Posterior cingulate gyrus (tissue), 11 donors: ENCODE measurements at places on chromosomes 13 and 19.

DNA sequence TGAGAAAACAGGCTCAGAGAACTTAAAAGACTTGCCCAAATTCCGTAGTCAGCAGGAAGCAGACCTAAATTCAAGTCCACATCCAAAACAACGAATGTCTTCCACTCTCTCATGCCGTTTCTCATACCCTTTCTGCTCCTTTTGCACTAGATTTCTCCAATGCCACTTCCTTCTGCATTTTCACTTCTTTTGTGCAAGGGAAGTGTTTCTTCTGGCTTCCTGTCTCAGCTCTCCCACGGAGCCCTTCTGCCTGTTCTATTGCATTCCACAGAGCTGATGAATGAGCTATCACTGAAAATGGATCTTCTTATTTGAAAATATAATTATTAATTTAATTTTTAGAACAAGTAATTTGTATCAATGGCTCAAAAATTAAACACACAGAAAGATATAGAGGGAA is 56.1 kb upstream of the STK24 start:
- no peak for DNase-seq

DNA sequence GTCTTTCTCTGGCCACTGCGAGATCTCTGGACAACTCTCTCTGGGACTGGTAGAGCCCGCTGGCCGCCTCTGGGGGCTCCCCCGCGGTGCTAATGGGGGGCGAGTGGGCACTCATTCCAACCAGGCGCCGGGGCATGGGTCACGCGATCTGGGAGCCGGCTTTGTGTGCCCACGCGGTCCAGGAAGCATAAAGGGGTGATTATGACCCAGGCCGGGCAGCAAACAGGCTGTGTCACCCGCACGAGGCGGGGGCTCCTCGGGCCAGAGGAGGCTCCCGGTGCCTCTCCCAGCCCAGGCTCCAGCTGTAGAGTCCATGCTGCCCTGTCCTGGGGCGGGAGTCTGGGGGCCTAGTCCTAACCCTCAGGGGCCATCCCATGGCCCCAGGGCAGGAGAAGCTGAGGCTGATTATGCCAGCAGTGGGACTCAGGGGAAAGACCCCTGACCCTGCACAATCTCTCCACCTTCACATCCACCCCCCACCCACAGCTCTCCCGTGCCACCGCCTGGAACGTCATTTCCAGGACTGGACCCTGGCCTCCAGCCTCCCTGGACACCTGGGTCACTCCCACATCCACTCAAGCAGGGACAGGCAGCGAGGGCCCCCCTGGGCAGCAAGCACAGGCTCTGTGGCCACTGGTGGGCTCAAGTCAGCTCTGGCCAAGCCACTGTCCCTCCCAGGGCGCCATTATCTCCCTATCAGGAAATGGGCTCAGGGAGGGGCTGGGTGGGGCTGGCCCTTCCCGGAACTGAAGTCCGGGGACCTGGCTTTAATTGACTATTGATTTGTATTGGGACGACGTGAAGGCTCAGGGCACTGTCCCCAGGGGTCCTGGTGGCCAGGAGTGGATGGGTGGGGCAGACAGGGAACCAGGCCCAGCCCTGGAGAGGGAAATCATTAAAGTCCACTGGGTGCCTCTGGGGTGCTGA is 50.0 kb downstream of the PTPRS start:
- DNase-seq: peak; percentile 64

DNA sequence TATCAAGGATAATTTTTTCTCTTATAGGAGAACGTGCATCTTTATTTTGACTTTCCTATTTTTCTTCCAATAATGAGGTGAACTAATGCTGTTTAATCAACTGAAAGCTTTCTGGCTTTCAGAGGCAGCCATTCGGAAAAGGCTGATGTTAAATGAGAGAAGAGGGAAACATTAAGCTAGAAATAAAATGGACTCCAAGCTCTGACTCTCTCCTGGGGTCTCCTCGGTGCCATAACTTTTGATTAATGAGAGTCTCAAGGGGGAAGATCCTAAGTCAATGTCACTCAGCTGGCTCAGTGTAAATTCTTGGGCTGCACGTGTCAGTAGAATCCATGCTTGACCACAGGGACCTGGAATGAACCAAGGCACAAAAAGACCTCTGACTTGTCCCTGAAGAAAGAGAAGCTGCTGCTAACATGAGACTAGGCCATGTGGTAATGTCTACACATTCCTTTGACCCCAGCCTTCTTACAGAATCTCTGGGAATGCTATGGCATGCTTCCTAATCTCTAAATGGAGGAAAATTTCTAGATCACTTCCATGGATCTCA is 152.2 kb upstream of the RFC3 start:
- DNase-seq: no peak

- DNase-seq: no peak
Observed at GRCh38 chr13:50129706-50130122, 114.5 kb downstream of the KCNRG start.

DNA sequence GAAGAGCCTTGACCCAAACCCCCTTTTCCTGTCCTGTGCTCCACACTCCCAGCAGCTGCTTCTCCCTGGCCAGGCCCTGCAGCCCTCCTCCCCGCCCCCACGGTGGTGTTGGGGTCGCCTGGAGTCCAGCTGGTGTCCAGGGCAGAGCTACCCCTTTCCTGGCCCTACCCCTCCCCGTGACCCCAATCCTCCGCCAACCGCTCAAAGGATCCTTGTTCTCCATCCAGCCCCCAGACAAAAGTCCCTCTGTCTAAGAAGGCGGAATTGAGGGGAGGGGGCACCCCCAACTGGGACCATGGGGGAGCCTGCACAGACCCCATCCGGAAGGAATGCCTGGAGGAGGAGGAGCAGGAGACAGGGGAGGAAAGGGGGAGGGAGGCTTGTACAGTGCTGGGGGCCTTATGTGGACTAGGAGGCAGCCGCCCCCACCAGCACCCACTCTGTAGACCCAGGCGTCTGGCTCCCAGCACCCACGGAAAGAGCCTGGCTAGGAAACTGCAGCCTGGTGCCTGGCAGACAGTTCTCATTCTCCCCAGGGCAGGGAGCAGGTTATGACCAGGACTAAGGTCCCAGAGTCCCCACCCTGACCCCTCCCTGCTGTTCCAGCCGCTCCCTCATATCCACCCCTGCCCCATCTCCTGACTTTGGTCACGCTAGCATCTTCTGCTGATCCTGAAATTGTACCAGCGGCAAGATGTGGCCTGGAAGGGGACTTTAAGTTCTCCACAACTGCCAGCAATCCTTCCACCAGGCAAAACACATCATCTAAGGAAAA is at the start of gene FXYD3:
Gene FXYD3 (plus strand): TSS at position 647 of the 775 bp plus-strand sequence. CDS start 3,554 bp downstream, outside the sequence.
- DNase-seq: peak; percentile 85

DNA sequence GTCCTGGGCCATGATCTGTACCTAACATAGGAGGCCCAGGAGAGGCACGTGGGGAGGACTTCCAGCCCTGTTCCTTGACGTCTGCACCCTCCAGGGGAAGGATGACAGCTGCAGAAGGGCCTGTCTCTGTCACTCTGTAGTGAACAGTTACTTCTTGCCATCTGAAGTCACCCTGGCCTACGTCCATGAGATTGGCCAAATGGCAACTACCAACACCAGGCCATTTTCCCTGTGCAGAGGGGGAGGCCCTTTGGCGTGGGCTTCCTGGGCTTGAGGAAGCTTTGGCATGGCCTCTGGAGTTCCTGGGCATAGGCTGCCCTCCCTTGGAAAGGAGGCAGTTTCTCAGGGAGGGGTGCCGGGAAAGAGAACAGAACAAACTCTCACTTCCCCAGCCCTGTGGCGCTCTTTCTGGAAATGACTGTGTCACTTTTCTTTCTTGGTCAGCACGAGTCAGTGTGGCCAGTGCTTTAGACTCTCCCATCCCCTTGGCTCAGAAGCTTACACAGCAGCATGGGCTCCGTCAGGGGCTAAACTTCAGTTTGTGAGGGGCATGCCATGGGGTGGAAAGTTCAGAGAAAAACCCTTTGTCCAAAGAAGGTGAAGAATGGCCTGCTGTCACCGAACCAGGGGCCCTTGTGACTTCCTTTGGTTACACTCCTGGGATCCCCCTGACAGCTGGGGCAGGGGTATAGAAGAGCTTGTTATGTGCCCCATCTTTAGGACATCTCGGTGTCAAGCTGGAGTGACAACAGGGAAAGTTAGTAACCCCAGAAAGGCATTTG is 5.3 kb downstream of the CARM1 start:
- DNase-seq: no peak

DNA sequence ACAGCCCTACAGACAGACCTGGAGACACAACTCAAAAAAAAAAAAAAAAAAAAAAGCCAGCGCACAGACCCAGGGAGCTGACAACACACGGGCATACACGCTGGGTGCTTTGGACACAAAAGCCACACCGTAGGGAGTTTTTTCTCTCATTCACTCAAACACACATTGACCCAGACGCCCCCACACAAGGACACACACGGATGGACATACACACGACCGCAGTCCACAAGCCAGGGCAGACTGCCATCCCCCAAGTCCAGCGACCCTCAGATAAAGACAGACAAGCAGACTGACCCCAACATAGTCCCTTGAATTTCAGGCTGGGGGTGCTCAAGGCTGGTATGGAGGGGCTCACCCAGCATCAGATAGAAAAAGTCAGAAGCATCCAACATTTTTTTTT is 12.0 kb upstream of the TUBB4A start:
- DNase-seq: peak; percentile 27

DNA sequence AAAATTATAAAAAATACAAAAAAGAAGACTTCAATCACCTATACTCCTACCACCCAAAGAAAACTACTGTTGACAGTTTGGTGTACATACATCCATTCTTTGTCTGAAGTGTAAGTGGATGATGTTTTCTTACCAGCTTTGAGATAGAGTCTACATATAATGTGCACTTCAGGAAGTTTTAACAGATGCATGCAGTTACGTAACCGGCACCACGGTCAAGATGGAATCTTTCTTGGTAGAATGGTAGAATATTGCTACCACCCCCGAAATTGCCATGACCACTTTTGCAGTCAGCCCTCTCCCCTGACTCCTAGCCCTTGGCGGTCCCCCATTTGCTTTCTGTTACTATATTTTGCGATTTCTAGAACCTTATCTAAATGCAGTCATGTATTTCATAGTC is 1.4 kb downstream of the CUL4A start:
- DNase-seq: no peak

- DNase-seq: peak; percentile 94
Observed at GRCh38 chr13:39602614-39603366, at the start of gene LHFPL6. TSS of gene LHFPL6 (minus strand) at chr13:39603193.

DNA sequence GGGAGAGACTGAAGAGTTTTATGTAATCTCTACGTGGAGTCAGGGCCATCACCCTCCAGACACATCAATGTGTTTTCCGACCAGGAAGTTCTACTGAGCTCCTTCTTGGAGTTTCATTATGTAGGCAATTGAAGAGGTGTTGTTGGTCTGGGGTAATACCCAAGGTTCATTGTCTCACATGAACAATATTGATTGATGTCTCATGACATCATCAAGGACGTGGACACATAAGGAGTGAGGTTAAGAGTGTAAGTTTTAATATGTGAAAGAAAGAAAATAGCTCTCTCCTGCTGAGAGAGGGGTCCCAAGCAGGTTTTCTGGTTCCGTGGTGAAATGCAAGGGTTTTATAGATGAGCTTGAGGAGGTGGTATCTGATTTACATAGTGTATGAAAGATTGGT is 280.7 kb upstream of the MIR17HG start:
- no peak for DNase-seq

DNA sequence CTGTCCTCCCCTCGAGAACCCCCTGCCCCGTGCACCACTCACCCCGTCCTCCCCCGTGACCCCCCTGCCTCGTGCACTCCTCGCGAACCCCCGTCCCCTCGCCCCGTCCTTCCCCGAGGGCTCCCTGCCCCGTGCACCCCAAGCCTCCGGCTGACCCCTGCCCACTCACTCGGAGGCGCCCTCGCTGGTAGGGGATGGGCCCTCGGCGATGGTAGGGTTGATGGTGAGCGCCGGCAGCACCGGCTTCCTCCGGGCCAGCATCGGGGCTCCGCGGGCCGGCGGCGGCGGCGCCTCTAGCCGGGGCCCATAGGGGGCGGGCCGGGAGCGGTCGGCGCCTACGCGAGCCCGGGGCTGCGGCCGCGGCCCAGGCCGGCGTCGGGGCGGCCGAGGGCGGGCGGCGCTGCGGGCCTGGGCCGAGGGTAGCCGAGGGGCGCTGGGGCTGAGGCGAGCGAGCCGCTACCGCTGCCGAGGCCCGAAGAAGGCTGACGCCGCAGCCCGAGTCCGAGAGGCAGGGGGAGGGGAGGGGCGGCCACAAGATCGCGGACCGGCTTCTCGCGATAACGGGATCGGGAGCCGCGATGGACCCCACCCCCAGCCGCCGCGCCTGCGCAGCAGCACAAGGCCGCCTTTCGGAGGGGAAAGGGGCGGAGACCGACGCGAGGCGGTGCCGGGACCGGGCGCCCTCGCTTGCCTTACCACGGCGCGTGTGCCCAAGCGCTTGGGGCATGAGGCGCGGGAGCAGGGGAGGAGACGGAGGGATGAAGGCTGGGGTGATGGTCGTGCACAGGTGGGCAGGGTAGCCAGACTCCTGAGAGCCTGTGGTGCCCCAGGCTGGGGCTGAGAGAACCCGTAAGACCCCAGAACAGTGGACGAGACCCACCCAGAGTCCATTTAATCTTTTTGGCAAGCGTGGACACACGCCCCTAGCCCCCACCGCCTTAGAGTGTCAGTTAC is at the start of gene MAP2K2:
Gene MAP2K2 (minus strand): TSS at position 508 of the 954 bp plus-strand sequence. CDS start 247 bp downstream, at position 261.
- peak; percentile 99 for DNase-seq

DNA sequence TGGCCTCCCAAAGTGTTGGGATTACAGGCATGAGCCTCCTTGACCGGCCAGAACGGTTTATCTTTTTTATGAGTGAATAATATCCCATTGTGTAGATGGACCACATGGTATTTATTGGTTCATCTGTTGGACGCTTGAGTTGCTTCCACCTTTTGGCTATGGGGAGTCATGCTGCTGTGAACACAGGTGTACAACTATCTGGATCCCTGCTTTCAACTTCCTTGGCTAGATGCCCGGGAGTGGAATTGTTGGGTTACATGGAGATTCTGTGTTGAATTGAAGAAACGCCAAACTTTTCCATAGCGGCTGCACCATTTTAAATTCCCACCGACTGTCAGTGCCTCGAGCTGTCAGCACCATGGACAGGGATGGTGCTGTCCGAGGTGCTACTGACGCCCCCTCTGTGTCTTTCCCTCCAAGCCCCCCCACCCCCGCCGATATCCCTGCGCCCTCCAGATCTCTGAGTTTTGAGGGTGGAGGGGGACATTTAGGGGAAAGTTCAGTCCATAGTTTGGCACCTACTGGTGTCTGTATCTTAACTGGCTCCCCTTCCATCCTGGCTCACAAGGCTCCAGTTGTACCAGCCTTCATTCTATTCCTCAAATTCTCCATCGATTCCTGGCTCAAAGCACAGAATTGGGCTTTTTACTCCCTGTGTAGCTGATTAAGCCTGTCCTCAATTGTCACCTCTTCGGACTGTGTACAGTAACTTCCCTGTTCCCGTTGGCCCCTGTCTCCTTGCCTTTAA is 27.3 kb downstream of the PNPLA6 start:
- no peak for DNase-seq

- DNase-seq: no peak
Observed at GRCh38 chr13:111854403-111854802, 212.5 kb upstream of the SOX1 start.
